ENCODE measurements at places on chromosomes 16 and 17.

DNA sequence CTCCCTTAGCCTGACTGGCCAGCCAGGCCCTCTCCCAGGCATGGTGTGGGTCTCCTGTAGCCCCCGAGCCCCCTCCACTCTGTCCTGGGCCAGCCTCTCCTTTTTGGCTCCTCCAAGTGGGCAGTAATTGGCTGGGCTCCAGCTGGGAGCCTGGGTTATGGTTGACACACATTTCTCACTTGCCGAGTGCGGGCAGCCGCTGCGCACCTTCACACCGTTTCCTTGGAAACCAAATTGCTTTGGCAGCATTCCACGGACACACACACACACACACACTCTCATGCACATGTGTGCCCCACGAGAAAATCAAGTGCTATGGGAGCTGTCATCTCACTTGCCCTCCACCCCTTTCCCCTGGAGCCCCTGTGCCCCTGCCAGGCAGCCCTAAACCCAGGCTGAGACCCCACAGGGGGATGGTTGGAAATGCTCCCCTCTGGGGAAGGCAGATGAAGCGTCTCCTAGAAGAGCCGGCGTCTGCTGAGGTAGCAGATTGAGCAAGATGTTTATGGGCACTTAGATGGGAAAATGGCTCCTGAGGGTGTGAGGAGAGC is 402.7 kb upstream of the TNRC6C start:
- no peak for DNase-seq

DNA sequence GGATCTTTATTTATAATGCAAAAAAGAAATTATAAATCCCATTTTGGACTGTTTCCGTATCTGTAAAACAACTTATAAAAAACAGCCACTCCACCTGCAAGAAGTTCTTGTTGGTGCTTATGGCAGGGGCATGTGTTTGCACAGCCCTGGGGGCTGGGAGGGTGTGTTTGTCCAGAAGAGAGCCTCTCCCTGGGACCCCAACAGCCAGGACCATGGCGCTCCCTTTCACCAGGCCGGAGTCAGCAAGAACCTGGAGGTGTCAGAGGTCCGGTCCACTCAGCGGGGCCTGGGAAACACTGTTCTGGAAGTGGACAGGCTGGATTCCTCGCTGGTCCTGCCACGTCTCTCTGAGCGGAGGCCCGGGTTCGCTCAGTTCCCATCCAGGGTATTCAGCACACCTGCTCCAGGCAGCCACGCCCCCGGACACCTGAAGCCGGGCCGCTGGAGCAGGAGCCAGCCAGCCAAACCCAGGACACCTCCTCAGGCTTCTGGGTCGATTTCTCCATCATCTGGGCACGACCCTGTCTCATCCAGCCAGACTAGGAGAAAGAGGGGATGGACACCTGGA is 18.9 kb upstream of the GINS2 start:
- DNase-seq: no peak

DNA sequence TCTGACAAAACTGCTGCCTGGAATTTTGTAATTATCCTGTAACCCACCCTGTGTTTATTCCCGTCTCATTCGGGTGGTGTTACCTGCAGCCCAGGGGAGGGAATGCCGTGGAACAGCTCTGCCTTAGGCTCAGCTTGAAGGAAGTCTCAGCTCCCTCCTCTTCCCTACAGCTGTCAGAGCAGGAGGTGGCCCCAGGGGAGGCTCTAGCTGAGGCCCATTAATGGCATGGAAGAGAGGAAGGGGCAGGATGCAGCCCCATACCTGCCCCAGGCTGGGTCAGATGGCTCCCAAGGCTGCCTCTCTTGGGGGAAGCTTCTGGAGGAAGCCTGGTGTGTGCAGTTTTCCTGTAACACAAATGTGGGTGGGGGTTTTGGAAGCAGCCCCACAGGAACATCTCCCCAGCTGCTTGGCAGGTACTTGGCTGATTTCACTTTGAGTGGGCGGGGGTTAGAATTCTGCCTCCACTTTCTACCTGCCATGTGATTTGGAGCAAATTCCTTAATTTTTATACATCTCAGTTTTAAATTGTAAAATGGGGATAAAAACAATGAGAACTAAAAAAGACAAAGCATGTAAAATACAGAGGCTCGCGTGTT is 103.9 kb downstream of the MGAT5B start:
- DNase-seq: no peak

DNA sequence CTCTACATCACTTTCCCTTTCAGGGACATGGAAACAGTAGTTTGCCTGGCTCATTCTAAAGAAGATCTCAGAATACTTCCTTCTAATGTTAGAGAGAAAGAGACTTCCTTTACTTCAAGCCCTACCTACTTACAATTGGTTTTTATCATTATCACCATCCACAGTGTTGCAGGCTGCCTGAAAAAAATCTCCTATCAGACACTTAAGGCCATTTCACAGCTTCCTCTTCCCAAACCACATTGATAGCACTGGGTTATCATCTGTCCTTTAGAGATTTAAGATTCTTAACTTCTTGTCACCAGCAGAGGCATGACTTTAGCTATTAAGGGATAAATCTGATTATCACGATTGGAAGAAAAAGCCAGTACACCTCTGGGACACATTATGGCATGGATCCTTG is 178.5 kb upstream of the TBX2 start:
- DNase-seq: no peak

DNA sequence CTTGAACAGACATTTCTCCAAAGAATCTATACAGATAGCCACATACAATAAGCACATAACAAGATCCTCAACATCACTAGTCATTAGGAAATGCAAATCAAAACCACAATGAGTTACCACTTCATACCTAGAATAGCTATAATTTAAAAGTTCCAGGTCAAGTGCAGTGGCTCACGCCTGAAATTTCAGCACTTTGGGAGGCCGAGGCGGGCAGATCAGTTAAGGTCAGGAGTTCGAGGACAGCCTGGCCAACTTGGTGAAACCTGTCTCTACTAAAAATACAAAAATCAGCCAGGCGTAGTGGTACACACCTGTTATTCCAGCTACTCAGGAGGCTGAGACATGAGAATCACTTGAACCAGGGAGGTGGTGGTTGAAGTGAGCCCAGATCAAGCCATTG is 19.9 kb downstream of the RANBP10 start:
- DNase-seq: no peak

- no peak for DNase-seq
Measured at GRCh38 chr17:53560953-53561352, 261.8 kb upstream of the KIF2B start.

- DNase-seq: no peak
Measured at GRCh38 chr16:66388350-66389139, 22.1 kb downstream of the CDH5 start.
